ENCODE measurements at places on chromosomes 7 and 10. TPM values are rescaled to one million over a fixed set of nuclear protein-coding genes. Genes with fewer than 3 reads are reported as not detected.

The SNX13 gene
- total RNA-seq, result 78.0 TPM

- no peak for DNase-seq
Observed at GRCh38 chr10:113560071-113560470, 7.2 kb downstream of the HABP2 start.

GRCh38 chr10:52956461-52956860 is 183.9 kb upstream of the MBL2 start:
- peak; percentile 95 for DNase-seq

The ELMO1 gene
- 69.6 TPM for total RNA-seq

The LIPM gene
- not detected for total RNA-seq

The CALU gene
- total RNA-seq, result 413 TPM

The ADAM22 gene
- 5.5 TPM for total RNA-seq

The CDH23 gene
- 7.0 TPM for total RNA-seq
